ENCODE measurements at places on chromosomes 6 and 20.

GRCh38 chr6:75296811-75297779, 12.5 kb upstream of the TMEM30A start:
- no peak for DNase-seq

GRCh38 chr20:48704761-48705160, 123.0 kb downstream of the PREX1 start:
- no peak for DNase-seq

GRCh38 chr6:56962441-56962840, 7.5 kb downstream of the BEND6 start:
- no peak for DNase-seq

- DNase-seq = no peak
Measured at GRCh38 chr6:106106276-106107042, 20.3 kb downstream of the PRDM1 start.

- no peak for DNase-seq
Measured at GRCh38 chr6:8006208-8006607, 58.0 kb downstream of the BLOC1S5 start.

DNA sequence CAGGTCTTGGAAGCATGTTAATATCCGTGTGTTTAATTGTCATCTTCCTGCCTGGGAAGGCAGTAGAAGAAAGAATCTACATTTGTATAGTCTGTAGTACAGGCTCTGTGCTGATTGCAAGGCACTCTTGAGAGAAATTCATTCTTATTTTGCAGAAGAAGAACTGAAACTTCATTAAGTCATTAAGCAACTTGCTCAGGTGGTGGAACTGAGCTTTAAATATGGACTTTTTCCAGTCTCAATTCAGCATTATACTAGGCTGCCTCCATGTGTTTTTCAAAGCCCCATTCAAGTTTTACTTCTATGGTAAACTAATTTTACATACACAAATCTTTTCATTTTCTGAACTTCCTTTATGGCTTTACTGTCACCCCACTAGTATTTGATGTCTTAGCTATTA, 18.7 kb downstream of the ZNF451 start:
- DNase-seq = no peak

- DNase-seq = no peak
Measured at GRCh38 chr6:108946695-108947094, 98.5 kb downstream of the ARMC2 start.

DNA sequence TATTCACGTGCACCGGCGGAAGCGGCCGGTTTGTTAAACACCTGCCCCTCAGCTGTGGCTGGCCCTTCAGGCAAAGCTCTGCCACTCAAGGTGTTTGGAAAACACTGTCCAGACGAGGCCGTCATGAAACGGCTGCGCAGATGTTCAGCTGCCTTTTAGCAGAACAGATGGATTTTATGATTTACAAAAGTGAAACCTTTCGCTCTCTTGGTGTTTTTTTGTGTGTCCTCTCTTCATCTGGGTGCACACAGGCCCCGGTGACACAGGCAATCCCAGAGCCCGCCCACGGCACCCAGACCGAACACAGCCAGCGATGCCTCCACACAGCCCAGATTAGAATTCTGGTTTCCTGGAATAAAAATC, 397.0 kb downstream of the SMOC2 start:
- DNase-seq = no peak

GRCh38 chr6:16421462-16421960, 183.1 kb downstream of the GMPR start:
- no peak for DNase-seq

DNA sequence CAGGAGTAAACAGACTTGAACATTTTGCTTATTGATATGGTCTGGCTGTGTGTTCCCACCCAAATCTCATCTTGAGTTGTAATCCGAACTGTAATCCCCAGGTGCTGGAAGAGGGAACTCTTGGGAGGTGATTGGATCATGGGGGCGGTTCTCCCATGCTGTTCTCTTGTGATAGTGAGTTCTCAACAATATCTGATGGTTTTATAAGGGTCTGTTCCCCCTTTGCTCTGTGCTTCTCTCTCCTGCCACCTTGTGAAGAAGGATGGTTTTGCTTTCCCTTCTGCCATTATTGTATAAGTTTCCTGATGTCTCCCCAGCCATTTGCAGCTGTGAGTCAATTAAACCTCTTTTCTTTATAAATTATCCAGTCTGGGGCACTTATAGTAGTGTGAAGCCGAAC, 40.0 kb downstream of the MYLIP start:
- no peak for DNase-seq

DNA sequence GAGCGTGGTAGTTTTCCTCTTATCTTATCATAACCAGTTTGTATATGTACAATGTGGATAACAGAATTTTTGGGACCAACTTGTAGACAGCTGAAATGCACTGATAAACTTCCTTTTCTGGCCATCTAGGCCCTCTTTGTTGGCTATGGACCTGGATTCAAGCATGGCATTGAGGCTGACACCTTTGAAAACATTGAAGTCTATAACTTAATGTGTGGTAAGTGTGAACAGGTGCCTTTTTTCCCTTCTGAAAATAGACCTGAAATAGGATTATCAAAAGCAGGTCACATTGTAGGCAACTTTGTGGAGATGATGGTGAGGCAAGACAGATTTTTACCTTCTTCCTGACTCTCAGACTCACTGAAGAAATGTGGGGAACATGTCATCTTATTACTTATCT, 67.8 kb downstream of the ENPP1 start:
- no peak for DNase-seq

DNA sequence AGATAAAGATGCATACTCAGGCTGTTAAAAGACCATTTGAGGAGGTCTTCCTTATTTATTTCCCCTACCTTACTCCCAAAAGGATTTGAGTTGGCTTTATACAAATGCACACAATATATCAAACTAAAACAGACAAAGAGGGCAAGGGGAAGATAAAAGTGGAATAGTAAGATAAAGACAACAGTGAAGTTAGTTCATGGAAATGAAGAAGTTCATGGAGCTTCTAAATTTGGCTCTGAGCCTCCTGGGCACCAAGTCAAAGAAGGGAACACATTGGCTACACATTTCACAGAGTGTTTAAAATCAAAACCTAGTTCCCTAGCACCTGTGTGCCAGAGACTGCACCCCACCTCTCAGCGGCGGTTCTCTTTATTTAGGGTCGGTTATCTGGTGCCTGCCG, 25.8 kb upstream of the ARMC2 start:
- DNase-seq = no peak

- DNase-seq = peak; percentile 64
Measured at GRCh38 chr6:722077-722524, 29.2 kb upstream of the EXOC2 start.

DNA sequence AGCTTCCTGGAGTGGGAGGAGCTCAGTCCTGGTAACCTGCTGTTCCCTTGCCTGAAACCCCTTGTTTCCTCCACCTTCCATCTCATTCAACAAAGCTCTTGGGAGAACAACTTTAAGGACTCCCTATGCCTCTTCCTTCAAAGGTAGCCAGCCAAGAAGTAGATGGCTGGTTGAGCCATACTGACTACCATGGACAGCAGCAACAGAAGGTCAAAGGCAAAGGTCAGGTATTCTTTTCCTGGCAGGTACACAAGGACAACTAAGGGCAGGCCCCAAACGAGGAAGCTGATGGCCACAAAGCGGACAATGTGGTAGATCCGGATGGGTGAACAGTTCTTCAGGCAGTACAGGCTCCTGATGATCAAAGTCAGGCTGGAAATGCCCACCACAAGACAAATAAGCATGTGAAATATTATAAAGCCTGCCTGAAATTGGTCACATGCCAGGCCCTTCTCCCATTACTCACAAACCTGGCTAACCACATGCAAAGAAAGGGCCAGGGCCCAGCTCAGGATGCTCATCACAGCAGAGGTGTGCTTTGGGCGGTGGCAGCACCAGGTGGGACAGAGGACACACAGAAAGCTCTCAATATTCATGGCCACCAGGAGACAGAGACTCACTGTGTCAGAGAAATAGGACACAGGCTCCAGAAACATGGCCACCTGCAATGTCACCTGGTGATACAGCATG, 21.7 kb downstream of the UBD start:
- no peak for DNase-seq

DNA sequence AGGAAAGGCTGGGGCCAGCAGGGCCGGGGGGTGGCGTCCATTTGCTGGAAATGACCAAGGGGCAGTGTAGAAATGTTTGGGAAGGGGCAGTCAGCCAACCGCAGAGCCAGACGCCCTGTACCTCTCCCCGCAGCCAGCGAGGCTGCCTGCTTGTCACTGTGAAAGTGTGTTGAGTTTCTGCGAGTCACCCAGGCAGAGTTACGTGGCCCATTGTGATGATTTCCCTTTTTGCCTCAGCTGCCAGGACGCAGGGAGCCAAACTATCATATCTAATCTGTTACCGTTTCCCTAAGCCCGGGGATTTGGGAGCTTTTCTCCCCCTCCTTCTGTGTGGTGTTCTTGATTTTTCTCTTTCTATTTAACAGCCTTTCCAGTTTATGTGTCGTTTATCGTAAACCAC, 67.9 kb upstream of the STX16 start:
- DNase-seq = no peak

- DNase-seq = no peak
Measured at GRCh38 chr6:20589266-20589665, 55.0 kb downstream of the CDKAL1 start.

DNA sequence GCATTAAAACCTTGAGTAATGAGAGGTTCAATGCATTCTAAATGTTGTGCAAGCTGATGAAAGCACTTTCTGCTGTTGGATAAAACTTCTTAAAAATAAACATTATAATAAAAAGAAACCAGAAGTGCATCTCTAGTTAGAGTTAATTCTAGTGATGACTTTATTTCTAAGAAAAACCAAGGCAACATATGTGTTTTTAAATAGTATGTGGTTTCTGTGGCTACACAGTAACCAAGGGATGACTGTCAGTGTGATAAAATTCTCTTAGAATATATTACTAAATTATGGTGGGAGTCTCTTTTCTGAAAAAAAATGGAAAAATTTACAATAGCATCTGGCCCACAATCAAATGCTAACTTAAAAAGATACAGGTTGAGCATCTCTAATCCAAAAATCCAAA, 117.0 kb downstream of the ME1 start:
- DNase-seq = no peak

GRCh38 chr6:148658681-148659430, 88.0 kb upstream of the UST start:
- DNase-seq = no peak

- DNase-seq = no peak
Measured at GRCh38 chr6:168415098-168415992, 25.6 kb upstream of the SMOC2 start.

DNA sequence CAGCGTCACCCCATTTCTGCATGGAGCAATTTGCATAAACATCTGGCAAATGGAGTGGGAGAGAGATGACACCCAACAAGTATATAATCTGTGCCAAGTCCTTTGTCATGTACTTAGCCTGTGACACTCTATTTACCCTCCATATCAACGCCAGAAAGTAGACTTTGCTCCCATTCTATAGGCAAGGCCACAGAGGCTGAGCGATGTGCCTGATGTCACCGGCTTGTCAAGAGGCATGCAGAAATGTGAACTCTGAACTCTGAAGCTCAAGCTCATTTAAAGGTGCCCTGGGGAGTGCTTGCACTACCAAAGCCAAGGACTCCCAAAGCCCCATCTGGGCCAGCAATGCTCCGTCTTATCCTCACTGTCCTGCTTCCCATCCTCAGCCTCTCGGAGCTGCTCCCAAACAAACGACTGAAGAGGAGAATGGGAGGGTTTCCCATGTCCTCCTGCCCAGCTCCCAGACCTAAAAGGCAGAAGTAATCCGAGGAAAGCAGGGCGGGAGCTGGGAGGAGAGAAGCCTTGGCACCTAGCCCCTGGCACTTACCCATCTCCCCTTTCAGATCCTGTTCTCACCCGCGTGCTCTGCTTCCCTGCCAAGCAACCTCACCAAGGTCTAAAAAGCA, 9.2 kb downstream of the CPNE5 start:
- no peak for DNase-seq

DNA sequence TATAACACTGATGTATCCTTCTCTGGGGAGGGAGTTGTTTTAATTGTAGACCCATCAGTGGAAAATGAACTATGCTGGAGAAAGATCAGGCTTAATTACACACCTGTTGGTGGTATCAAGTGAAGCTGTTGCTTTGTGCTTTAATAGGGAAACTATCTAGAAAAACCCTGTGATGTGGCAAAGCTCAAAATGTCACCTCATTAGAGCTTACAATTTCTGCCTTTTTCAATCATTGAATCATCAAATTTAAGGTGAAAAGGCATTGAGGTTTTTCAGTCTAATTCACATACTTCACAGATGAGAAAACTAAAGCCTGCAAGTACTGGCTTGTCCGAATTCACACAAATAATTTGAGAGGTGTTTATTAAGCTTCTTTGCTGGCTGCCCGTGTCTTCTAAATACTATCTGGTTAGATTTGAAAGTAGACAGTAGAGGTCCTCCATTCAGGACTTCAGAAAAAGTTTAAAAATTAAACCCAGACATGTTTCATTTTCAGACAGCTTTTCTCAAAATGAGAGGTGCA, 143.3 kb upstream of the MAP3K7 start:
- DNase-seq = no peak

DNA sequence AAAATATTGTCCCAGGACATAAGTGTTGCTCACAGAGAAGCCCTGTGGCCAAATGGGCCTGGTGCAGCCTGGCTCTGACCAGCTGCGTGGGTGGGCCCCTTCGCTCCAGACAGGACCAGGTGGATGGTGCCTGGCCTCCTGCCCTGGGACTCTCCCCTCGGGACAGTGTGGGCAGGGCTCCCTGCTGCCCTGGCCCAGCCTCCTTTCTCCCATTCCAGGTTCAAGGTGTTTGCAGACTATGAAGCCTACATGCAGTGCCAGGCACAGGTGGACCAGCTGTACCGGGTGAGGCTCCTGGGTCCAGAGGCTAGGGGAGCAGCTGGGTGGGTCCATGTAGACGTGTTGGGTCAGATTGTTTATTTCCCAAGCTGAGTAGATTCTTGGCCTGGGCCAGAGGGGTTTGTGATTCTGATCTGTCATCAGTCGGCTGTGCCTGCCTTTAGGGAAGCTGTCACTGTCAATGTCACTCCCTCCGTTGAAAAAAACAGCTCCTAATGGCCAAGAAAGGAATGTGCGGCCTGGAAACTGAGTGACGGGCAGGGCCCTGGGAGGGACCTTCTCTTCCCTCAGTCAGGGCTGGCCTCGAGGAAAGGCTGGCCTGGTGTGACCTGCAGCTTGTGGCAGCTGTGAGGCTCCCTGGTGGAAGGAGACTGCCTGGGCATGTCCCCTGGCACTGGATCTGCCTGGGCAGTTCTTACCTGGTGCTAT, 47.7 kb downstream of the PYGB start:
- DNase-seq = no peak
